ENCODE measurements at places on chromosomes 4 and X.

GRCh38 chrX:146854281-146854680 is 39.7 kb upstream of the CXorf51A start:
- no peak for DNase-seq

DNA sequence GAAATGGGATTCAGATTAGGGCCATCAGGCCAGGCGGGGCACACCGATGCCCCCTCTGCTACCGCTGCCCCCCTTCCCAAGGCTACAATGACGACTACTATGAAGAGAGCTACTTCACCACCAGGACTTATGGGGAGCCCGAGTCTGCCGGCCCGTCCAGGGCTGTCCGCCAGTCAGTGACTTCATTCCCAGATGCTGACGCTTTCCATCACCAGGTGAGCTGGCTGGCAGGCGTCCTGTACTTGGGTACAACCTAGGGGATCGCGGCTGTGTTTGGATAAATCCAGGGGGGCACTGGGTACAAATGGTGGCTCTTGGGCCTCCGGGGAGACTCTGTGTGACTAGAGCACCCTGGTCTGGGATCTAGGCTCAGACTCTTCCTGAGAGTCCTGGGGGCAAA is 1.1 kb downstream of the EMD start:
- no peak for DNase-seq

DNA sequence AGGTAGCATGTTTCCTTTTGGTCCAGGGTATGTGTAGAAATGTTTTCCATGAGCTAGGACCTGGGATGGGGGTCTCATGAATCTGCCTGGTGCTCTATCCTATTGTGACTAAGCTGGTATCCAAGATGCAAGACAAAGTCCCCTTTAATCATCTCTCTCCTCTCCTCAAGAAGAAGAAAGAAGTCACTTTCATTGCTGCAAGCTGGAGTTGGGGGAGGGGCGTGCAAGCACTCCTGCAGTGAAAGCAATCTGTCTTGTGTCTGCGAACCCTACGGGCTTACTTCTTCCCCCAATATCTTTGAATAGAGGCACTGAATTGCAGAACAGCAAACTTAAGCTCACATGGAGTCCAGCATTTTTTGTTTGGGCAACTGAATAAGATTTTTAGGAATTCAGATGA is 27.2 kb upstream of the GRPR start:
- DNase-seq, result no peak

GRCh38 chrX:100600340-100600739 is 15.6 kb downstream of the TNMD start:
- no peak for DNase-seq

DNA sequence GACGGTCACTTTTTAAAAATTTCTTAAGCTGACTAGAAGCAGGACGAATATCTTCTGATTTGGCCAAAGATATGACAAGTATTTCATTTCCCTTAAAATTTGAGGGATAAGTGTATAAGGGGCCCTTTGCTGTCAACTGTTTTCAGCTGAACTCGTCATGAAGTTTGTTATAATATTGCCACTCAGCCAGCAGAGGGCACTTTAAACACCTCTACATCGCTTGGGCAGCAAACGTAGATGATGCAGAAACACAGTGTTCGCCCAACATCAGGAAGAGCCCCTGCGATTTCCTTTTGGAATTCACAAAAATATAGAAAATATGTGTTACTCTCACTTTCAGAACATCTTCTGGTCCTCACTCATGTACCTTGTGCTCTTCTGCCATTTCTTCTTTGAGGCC is 435.7 kb upstream of the FMR1 start:
- peak; percentile 1 for DNase-seq

- no peak for DNase-seq
These were observed 196.4 kb downstream of the LRBA start for GRCh38 chr4:150818661-150819060.

GRCh38 chrX:64205441-64205734 is at the start of gene AMER1:
AMER1 (minus strand) TSS chrX:64205708; CDS start chrX:64193286, 12,422 bp downstream.
- no peak for DNase-seq

DNA sequence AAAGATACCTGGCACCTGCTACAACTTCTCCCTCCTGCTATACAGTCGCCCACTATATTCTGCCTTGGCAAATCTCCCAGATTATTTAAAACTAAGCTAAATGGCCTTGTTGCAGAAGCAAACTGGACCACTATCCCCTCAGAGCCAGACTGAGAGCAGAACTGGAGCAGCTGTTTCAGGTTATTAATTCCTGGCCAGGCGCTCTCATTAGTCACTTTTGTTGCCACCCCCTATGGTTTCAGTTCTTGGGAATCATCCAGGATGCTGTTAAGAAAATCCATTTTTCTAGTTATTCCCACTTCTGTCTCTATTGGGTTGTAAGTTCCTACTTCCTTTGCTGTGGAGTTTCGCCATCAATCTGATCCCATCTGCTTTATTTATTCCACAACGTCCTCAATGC is 30.1 kb downstream of the ADGRA3 start:
- DNase-seq, result no peak

GRCh38 chr4:5040856-5041620 is 10.2 kb upstream of the STK32B start:
- peak; percentile 78 for DNase-seq

GRCh38 chr4:147307896-147308674 is 172.8 kb upstream of the EDNRA start:
- DNase-seq, result no peak
